Left colon (tissue), 2 donors: ENCODE measurements at places on chromosomes 5 and 9. TPM values are rescaled to one million over a fixed set of nuclear protein-coding genes. Genes with fewer than 3 reads are reported as not detected.

The UBE2D2 gene
- 152 TPM for total RNA-seq

The TMOD1 gene
- total RNA-seq, result 1.9 TPM

The C5orf52 gene
- 3.6 TPM for total RNA-seq

The PBX3 gene
- 13.2 TPM for total RNA-seq

The TERT gene
- total RNA-seq, result 2.3 TPM

The PCDH12 gene
- 0.95 TPM for total RNA-seq

The UGT3A1 gene
- total RNA-seq, result not detected

The DCANP1 gene
- not detected for total RNA-seq

The ABCA1 gene
- total RNA-seq, result 44.5 TPM

The GADD45G gene
- total RNA-seq, result 5.3 TPM

The P4HA2 gene
- 69.4 TPM for total RNA-seq

The SLC6A19 gene
- 72.5 TPM for total RNA-seq

The HCN1 gene
- 0.06 TPM for total RNA-seq

The SPATA6L gene
- 3.2 TPM for total RNA-seq

The RGS3 gene
- total RNA-seq, result 74.8 TPM

GRCh38 chr9:89808756-89809181, 204.0 kb downstream of the GADD45G start:
- DNase-seq, result no peak

GRCh38 chr9:126488310-126488709, 125.4 kb upstream of the LMX1B start:
- DNase-seq, result no peak

GRCh38 chr9:121557581-121558447, 58.2 kb upstream of the GGTA1 start:
- DNase-seq, result peak; percentile 29

- no peak for DNase-seq
Observed at GRCh38 chr9:131396626-131397025, 2.7 kb downstream of the PRRC2B start.

GRCh38 chr5:174315471-174315870, 270.0 kb downstream of the NSG2 start:
- no peak for DNase-seq

DNA sequence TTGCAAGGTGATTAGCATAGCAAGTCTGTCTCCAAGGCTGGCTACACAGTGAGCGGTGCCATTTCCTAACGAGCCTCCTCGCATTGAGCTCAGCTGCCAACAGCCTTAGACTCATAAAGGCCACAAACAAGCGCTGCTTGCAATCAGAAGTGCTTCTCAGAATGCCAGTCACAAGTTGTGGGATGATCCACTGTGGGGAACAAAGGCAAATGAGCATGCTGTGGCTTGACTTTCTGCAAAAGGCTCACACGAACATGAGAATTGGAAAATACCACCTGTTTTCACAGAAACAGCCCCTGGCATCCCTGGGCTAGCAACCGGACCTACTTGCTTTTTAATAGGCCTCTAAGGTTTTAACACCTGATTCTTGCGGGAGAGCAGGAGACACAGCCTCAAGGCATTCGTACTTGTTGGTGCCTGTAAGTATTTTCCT, 215.5 kb downstream of the FANCC start:
- DNase-seq, result no peak

DNA sequence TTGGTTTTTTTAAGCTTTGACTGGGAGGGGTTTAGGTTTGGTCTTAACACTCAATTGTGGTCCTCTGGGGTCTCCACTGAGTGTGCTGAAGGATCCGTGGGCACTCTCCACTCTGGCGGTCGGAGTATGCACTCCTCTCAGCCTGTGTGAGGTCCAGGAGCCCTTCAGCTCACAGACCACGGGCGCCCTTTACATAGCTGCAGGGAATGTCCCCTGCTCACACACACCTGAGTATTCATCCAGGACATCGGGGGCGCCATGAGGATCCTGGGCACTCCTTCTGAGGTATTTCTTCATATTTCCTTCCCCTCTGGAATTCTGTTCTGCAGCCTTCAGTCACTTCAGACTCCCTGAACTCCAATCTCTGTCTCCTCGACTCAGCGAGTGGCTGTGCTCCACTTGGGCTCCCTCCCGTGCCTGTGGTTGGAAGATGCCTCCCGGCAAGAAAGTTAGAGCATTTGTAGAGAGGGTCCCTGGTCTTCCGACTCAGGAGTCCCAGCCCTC, 12.5 kb downstream of the TRIP13 start:
- DNase-seq, result no peak

- DNase-seq, result no peak
Observed at GRCh38 chr5:77683171-77683732, 44.7 kb upstream of the OTP start.

DNA sequence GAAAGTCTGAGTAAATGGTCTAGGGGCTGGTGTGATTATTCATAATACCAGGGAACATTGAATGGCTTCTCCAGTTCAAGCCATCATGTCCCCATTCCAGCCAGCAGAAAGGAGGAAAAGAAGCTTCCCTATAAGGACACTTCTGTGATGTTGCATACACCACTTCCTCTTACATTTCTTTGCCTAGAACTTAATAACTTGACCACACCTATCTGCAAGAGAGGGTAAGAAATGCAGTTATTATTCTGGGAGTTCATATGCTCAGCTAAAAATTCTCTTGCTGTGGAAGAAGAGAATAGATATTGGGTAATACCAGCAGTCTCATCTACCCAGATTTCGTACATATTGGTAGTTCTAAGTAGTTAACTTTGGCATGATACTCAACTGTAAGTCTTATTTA, 166.1 kb downstream of the SLC28A3 start:
- no peak for DNase-seq

DNA sequence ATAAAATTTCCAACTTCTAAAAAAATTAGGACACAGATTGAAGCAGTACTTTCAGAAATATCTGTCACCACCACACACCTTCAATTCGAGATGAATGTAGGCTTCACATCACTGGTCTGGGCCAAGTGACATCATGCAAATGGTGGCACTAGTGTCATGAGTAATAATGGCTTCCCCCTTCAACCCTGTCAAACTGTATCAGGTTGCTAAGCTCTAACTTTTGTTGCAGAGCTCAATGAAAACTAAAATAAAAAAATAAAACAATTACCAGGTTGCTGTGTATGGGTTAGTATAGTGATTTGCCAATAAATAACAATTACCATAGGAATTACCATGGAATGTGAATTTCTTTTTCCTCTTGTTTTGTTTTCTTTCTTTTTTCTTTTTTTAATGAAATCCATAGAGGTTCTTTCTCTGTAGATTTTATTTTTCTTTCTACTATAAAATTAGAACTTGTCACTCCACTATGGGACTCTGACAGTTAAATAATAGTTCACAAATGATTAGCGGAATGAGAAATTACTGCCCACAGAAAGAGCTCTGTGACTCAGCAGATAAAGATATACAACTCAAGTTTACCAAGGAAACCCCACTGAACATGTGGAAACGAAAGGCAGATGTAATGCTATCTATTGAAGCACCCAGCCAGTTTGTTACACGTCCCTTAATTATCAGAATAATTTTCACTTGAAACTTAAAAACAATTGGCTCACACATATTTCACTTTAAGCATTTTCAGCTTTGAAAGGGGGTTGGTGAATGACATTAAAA, 783.8 kb upstream of the WWC1 start:
- DNase-seq, result no peak

GRCh38 chr5:39877479-39877878, 452.7 kb upstream of the DAB2 start:
- DNase-seq, result no peak

GRCh38 chr5:63055421-63055820, 476.8 kb downstream of the LRRC70 start:
- no peak for DNase-seq

DNA sequence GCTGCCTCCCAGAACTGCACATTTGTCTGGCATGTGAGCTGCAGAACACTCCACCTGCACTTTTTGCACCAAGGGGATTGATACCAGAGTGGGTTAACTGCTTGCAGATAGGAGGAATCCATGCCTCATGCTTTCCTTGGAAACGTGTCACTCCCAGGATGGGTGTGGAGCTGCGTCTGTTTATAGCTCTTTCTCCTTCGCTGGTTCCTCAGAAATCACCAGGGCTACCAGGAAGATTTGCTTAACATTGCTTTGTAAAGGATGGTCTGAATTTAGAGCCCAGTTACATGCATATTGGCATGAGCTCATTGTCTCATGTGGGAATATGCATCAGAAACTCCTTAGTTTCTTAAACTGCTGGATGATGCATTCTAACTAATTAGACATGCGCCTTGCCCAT, 234.6 kb downstream of the GADD45G start:
- DNase-seq, result peak; percentile 23

DNA sequence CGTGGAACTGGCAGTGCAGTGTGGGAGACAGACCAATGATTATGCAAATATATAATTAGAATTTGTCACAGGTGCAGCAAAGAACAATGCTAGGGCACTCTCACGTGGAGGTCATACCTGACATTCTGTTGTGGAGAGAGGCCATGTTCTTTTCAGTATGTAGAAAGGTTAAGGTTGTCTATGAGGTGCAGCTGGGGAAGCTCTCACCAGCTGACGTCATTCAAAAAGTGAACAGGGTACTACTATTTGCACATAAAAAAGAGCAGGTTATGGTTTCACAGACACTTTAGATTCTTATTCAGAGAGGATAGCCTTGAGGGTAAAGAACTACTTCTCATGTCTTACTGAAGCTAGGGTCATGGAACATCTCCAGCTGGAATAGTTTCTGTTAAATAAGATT, 19.1 kb downstream of the SH3GL2 start:
- DNase-seq, result no peak

DNA sequence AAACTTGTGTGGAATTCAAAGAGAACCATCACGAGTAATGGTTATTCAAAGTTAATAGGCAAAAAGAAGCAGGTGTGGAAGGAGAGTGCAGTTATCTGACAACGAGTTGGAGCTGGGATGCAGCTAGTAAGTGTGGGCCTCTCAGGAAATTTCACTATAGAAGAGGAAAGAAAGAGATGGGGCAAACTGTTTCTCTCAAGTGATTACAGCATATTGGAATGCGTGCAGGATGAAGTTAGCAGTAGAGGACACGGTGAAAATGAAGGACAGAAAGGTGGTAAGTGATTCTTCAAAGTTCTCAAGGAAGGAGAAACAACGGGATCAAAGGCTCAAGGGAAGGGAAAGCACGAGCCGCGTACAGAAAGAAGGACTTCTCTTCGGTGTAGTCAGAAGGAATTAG, 84.0 kb downstream of the ADAMTS12 start:
- no peak for DNase-seq

GRCh38 chr5:141906972-141907371, 16.7 kb upstream of the DELE1 start:
- DNase-seq, result no peak

GRCh38 chr5:144313147-144313726, 142.6 kb downstream of the KCTD16 start:
- DNase-seq, result peak; percentile 18

- no peak for DNase-seq
Observed at GRCh38 chr9:92392690-92393089, 11.7 kb downstream of the OGN start.

GRCh38 chr5:1390861-1391600, 46.1 kb upstream of the CLPTM1L start:
- no peak for DNase-seq

GRCh38 chr5:38338455-38338854, 80.1 kb downstream of the EGFLAM start:
- DNase-seq, result no peak

DNA sequence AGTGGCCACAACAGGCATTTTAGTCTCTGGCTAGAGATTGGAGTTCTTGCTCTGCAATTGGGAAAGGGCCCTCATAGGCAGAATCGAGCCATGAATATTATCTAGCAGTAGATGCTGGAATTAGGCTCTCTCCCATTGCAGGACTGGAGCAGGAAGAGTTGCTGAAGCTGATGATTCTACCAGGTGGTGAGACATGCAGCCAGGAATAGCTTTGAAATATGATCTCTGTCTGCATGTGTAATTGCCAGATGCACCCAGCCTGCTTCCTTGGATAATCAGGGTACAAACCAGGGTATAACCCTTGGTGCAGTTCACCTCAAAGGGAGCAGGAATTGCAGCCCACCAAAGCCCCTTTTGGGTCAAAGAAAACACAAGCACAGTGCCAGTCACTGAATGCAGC, 211.4 kb upstream of the FTMT start:
- DNase-seq, result no peak

DNA sequence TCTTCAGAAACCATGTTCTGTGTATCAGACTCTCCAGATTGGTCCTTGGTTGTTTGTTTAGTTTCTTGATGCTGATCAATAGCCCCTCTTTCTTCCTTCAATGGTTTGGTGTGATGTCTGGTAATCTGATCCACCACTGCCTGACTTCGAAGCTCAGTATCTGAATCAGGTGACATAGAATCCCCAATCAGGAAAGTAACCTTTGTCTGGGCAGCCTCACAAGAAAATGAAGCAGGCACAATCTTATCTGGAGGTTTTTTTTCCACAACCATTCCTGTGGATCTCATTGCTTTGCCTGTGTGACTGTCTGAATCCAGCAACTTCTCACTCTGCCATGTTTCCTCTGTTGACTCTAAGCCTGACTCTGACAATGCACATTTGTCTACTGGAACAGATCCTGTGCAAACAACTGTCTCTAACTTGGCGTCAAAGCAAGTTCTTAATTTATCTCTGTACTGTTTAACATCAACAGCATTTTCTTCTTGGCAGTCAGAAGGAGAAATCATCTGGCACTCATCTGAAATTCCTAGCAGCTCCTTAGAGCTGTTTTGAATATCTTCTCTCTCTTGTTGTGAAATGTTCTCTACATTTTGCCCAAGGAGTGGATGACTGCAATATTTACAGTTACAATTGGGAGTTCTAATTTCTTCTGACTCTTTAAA, 37.1 kb upstream of the RAPGEF6 start:
- no peak for DNase-seq

GRCh38 chr5:172091956-172092732, 85.7 kb upstream of the FBXW11 start:
- no peak for DNase-seq

DNA sequence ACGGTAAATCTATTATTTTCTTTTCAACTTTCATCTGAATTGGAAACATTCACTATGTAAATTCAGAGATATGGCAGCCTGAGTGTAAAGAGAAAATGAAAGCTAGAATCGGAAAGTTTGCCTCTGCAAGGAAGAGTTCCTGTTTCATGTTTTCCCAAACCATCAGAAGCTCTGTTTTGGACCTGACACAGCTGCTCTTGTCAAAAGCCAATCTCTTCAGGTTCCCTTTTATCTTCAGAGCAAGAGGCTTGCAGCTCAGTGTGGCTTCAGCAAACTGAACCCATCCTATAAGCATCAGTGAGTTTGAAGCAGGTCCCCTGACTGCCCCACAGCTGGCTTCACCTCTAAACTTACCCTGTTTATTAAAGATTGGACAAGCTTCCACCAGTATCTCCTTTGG, 1099.7 kb downstream of the DTWD2 start:
- no peak for DNase-seq

GRCh38 chr5:157510682-157511081, 50.7 kb downstream of the NIPAL4 start:
- no peak for DNase-seq

DNA sequence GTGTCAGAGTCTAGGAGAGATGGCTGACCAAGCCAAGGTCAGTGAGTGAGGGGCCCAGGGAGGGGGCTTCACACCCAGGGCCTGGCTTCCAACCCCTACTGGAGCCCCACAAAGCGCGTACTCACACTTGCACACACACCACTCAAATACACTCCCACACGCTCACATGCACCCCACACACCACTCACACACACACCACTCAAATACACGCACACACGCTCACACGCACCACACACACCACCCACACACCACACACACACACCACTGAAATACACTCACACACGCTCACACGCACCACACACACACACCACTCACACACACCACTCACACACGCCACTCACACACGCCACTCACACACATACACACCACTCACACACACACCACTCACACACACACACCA, 5.7 kb upstream of the ASB6 start:
- DNase-seq, result no peak

GRCh38 chr5:93164690-93165089, 416.3 kb downstream of the NR2F1-AS1 start:
- no peak for DNase-seq

- DNase-seq, result no peak
Observed at GRCh38 chr5:64792469-64792868, 23.7 kb downstream of the CWC27 start.
